Kidney epithelial cell (primary cell): ENCODE measurements at places on chromosomes 16 and 17. TPM values are rescaled to one million over a fixed set of nuclear protein-coding genes. Genes with fewer than 3 reads are reported as not detected.

- DNase-seq = no peak
Measured at GRCh38 chr17:76734080-76734840, 2.9 kb downstream of the SRSF2 start.

DNA sequence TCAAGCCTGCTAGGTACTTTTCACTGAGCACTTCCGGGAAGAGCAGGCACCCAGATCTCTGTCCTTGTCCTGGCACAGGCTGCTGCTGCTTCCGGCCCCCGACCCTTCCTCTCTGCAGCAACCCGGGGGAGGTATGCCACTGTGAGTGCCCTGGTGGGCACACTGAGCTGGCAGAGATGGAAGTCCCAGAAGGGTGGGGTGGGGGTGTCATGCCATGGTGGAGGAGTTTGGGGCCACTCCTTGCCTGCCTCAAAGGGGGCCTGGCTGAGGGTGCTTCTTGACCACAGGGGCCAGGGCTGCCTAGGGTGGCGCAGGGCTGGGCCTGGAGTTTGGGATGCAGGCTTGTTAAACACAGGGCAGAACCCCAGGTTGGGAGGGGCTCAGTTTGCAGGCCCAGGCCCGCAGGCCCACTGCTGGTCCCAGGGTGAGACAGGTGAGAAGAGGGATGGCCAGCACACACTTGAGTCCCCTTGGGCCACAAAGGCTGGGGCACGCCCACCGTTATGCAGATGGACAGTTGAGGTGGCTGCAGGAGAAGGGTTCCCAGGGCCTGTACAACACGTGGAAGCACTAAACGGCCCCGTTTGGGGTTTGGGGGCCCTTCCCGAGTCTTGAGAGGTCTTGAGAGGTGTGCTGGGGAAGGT, 8.7 kb downstream of the TMEM235 start:
- no peak for DNase-seq

DNA sequence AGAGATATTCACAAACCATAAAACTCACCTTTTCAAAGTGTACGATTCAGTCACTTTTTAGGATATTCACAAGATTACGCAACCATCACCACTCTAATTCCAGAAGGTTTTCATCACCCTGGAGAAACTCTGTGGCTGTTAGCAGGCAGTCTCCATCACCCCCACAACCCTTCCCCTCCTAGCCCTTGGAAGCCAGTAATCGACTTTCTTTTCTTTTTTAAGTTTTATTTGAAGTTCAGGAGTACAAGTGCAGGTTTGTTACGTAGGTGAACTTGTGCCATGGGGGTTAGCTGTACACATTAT, 363.5 kb downstream of the CPPED1 start:
- no peak for DNase-seq

GRCh38 chr17:43662413-43663141, 855 bp upstream of the MEOX1 start:
- no peak for DNase-seq

DNA sequence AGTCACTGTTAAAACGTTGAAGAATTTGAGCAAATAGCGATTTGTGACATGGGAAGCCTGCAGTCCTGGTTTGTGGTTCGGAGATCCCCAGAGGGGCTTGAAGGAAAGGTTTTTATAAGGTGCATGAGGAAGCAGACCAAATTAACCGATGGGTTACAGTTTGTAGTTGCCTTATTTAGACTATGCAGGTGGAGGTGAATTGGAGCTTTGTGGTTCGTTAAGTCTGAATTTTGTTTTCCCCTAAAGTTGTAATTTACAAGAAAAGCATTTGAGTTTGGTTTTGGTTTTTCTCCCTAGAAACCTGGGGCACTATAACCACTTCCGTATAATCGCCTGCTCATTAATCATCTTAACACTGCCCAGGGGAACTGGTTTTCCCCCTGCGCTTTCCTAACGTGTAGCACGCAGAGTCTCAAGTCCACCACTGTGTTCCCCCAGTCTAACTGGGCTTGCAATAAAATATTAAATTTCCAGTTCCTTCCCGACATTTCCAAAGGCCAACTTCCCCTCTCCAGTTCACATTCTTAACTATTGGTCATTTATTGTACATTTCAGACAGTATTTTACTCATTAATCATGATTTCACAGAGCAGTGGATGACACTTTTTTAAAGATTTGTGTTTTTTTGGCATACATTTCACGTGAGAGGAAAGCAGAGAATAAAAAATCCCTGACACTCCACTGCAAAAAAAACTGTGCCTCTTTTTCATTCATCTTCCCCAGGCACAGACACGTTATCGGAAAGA, 932 bp downstream of the ZNF267 start:
- DNase-seq = no peak

- no peak for DNase-seq
Measured at GRCh38 chr16:13628156-13628555, 291.8 kb upstream of the ERCC4 start.

The KRT222 gene
- total RNA-seq = not detected in 2 replicates

DNA sequence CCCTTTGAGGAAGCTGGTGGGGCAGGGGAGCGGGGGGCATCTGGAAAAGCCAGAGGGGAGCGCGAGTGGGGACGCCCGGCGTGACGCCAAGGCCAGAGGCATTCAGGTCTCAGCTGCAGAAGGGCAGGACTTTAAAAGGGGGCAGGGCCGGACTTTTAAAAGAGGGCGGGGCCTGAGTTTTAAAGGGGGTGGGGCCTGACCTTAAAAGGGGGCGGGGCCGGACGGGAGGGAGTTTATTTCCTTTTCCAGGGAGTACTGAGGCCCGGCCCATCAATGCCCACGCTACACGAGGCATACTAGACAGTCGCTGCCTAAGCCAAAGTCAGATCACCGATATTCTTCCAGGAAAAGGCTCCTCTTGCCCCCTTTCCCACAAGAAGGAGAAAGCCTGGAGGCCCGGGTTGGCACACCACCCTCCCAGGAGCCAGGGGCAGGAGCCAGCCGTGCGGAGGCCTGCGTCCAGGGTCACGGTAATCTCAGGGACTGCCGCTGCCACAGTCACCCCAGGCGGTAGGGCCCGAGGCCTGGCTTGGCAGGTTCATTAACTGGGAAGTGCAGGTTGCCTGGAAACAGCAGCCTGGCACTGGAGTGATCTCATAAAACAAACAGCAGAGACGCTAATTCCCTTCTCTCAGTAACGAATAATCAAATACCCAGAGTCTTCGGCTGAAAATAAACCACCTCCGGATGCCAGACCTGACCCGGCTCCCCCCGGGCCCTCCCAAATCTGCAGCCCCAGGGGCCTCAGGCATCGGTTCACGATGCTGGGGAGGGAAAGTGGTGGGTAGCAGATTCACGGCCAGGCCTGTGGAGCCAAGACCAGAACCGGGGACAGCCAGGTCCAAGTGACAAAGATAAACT, 90.7 kb downstream of the TIMM22 start:
- DNase-seq = peak; percentile 74

GRCh38 chr17:20612635-20613034, 33.1 kb downstream of the CDRT15L2 start:
- DNase-seq = no peak

The DNAH9 gene
- total RNA-seq = 0.08 and 0.21 TPM in 2 replicates

The CEMP1 gene
- total RNA-seq = not detected in 2 replicates

DNA sequence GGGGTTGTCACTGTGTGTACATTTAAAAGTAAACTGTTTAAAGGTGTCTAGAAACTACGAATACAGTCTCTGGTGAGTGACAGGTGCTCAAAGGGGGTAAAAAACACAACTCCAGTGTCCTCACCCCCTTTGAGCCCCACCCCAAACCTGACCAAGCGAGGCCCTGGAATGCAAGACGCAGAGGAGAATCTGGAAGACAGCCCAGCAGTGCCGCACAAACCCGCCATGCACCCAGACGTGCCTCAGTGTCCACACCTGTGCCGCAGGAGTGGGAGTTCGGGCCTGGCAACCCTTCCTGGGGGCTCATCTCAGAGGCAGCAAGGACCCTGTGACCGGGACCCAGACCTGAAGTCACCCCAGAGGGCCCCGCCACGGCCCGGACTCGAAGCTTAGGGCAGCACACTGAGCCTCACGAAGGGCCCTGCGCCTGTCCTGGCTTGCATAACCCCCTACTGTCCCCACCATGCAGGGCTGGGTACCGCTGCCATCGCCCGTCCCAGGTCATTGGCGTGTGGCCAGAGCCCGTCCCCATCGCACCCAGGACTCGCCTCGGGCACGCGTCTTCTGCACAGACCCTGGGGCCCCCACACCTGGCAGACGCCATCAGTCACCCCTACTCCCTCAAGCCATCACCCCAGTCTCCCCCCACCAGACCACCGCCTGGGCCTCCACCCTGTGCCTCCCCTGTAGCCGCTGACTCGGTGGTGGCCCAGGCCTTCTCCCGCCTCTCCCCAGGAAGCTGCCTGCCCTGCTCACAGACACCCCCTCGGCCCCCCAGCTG, 33.0 kb upstream of the ZC3H18 start:
- no peak for DNase-seq

GRCh38 chr16:28891964-28892890, 13.9 kb downstream of the ATP2A1 start:
- DNase-seq = no peak

GRCh38 chr16:79849119-79849518, 248.6 kb upstream of the MAF start:
- no peak for DNase-seq

- no peak for DNase-seq
Measured at GRCh38 chr16:20889625-20890275, 10.4 kb downstream of the DCUN1D3 start.

The EPX gene
- total RNA-seq = not detected in 2 replicates
